ENCODE measurements at places on chromosomes 11 and 22.

DNA sequence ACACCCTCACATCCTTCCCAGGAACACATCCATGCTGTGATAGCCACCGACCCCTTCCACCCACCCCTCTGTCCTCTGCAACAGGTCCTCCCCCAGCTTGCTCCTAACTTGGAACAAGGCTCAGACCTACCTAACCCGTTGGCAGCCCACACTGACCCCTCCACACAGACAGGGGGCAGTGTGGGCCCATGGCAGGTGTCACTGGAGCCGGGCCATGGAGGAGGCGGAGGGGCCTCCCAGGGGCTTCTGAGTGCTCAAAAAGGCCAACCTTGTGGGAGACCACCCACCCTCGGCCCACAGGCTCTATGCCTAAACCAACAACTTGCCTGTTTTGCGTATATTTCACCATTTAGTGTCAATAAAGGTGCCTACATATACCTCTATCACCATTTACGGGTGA lies 57.0 kb downstream of the CERK start:
- DNase-seq, result no peak

DNA sequence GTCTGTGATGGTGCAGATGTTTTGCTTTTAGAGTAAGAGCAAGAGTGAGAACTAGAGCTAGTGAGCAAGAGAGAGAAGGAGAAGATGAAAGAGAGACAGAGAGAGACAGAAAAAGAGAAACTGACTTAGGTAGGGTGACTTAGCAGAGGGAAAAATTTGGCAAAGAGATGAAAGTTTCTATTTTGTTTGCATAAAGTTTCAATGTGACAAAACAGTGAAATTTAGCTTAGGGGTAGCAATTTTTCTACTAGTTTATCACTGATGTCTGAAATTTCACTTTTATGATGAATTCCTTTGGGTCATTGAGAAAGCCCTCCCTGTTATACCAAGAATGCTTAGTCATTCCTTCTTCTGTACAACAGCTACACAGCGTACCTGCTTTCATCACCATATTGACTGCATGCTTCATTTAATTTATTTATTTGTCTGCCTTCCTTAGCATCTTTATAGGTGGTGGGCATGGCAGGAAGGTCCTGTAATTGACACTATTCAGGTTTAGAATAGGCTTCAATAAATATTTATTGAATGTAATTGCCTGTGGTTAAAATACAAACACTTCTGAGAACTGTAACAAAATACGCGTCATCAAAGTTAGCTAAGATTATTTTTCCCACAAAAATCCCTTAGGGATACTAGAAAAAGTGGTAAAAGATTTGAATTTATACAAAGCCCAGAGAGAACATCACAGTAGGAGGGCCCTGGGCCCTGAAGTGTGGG lies 19.9 kb upstream of the CTSC start:
- DNase-seq, result no peak

GRCh38 chr22:38748487-38749136 lies 7.2 kb downstream of the SUN2 start:
- DNase-seq, result no peak

GRCh38 chr11:111408789-111409727 lies 30.0 kb upstream of the POU2AF1 start:
- DNase-seq, result no peak

- no peak for DNase-seq
These were observed 858.1 kb downstream of the OPCML start for GRCh38 chr11:132674151-132674550.

- no peak for DNase-seq
These were observed 4.1 kb upstream of the MOB2 start for GRCh38 chr11:1490651-1491050.

GRCh38 chr11:32935462-32936029 lies 42.9 kb downstream of the QSER1 start:
- no peak for DNase-seq

Measured in Panc1 (cell line).